ENCODE measurements at places on chromosomes 13 and 19.
A peak's percentile ranks its signal among the peaks of the same experiment; 100 is the strongest.

GRCh38 chr19:1884291-1884718 is 991 bp downstream of the ABHD17A start:
- peak overlapping the region; percentile 99 for H3K27ac ChIP-seq
- H3K36me3 ChIP-seq, result peaks cover 6% of the 10 kb centered on the region
- DNase-seq, result no peak
- no peaks in the 10 kb centered on the region for H3K27me3 ChIP-seq

- H3K36me3 ChIP-seq, result peaks cover 2% of the 10 kb centered on the region
- peaks cover 9% of the 10 kb centered on the region for H3K27me3 ChIP-seq
- DNase-seq, result no peak
- no peak overlapping the region for H3K4me3 ChIP-seq
- no peak overlapping the region for H3K27ac ChIP-seq
- H3K4me1 ChIP-seq, result peaks cover 16% of the 10 kb centered on the region
Measured at GRCh38 chr19:18781047-18781600, 10.0 kb downstream of the COMP start.

DNA sequence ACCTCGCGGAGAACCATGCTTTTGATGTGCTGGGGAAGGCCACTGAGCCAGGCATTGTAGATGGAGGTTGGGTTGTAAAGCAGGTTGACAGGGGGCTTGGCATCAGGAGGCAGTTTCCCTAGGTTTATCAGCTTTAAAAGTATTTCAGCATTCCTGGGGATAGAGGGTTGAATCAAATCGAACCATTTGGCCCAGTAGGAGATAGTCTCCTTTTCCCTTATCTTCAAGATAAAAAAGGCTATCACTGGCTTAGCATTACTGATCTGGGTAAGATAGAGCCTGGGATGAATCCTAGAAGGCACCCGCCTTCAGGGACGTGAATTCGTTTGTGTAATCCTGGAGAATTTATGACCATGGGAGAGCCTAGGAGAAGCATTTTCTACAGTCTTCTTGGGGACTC is 30.6 kb downstream of the SLC6A16 start:
- no peak overlapping the region for H3K27ac ChIP-seq
- no peak overlapping the region for H3K4me3 ChIP-seq
- no peaks in the 10 kb centered on the region for H3K27me3 ChIP-seq
- no peaks in the 10 kb centered on the region for H3K4me1 ChIP-seq

GRCh38 chr19:36973021-36973843 is 57.1 kb downstream of the ZNF568 start:
- H3K36me3 ChIP-seq, result peaks cover 31% of the 10 kb centered on the region
- DNase-seq, result peak; percentile 83
- H3K27ac ChIP-seq, result peak overlapping the region; percentile 98
- H3K27me3 ChIP-seq, result no peaks in the 10 kb centered on the region
- peak overlapping the region; percentile 97 for H3K4me3 ChIP-seq

GRCh38 chr13:64718116-64718515 is 2512.0 kb downstream of the PCDH9 start:
- no peaks in the 10 kb centered on the region for H3K36me3 ChIP-seq
- no peaks in the 10 kb centered on the region for H3K27me3 ChIP-seq
- H3K27ac ChIP-seq, result no peak overlapping the region
- no peaks in the 10 kb centered on the region for H3K4me1 ChIP-seq
- no peak for DNase-seq

GRCh38 chr13:23979361-23980159 is 82.3 kb upstream of the C1QTNF9B start:
- H3K27me3 ChIP-seq, result peaks cover 7% of the 10 kb centered on the region
- H3K27ac ChIP-seq, result peak overlapping the region; percentile 90
- peak overlapping the region; percentile 88 for H3K4me3 ChIP-seq
- H3K36me3 ChIP-seq, result no peaks in the 10 kb centered on the region

- H3K4me1 ChIP-seq, result peaks cover 2% of the 10 kb centered on the region
- H3K27ac ChIP-seq, result no peak overlapping the region
- no peaks in the 10 kb centered on the region for H3K36me3 ChIP-seq
- peaks cover 2% of the 10 kb centered on the region for H3K27me3 ChIP-seq
- no peak for DNase-seq
- no peak overlapping the region for H3K4me3 ChIP-seq
Measured at GRCh38 chr19:4208385-4209094, 20.8 kb upstream of the EBI3 start.

DNA sequence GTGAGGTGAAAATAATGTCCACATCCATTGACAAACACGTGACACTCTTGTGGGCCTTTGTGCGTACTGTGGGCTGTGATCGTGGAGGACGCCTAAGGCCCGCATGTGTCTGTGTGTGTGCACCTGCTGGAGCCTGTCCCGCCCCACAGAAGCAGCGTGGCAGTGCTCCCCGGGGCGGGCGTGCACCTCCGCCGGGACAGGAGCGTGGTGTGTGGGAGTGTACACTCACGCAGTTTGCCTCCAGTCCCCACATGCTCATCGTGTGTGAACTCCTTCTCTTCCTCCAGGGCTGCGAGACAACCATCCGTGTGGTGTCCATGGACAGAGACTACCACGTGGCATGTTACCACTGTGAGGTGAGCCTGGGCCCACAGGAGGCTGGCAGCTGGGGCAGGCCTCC is 13.9 kb downstream of the WTIP start:
- H3K27me3 ChIP-seq, result no peaks in the 10 kb centered on the region
- DNase-seq, result no peak
- no peak overlapping the region for H3K27ac ChIP-seq
- H3K4me3 ChIP-seq, result no peak overlapping the region

DNA sequence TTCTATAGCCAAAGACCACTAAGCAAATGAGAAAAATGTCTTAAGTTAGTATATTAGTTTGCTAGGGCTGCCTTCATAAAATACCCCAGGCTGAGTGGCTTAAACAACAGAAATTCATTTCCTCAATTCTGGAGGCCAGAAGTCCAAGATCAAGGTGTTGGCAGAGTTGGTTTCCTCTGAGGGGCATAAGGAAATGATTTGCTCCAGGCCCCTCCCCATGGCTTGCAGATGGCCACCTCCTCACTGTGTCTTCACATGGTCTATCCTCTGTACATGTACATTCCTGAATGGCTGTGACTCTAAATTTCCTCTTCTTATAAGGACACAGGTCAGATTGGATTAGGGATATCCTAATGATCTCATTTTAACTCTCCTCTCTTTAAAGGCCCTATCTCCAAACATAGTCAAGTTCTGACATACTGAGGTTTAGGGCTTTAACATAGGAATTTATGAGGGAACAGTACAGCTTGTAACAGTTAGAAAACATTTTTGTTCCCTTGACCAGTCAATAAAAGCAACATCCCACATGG is 307.4 kb downstream of the DIAPH3 start:
- no peak overlapping the region for H3K4me3 ChIP-seq
- no peak for DNase-seq
- H3K27me3 ChIP-seq, result no peaks in the 10 kb centered on the region
- H3K36me3 ChIP-seq, result no peaks in the 10 kb centered on the region
- H3K27ac ChIP-seq, result no peak overlapping the region

- H3K27ac ChIP-seq, result peak overlapping the region; percentile 77
- no peak for DNase-seq
- H3K4me1 ChIP-seq, result peaks cover 25% of the 10 kb centered on the region
- H3K27me3 ChIP-seq, result no peaks in the 10 kb centered on the region
Measured at GRCh38 chr19:3784607-3785450, 1.4 kb downstream of the MATK start.

DNA sequence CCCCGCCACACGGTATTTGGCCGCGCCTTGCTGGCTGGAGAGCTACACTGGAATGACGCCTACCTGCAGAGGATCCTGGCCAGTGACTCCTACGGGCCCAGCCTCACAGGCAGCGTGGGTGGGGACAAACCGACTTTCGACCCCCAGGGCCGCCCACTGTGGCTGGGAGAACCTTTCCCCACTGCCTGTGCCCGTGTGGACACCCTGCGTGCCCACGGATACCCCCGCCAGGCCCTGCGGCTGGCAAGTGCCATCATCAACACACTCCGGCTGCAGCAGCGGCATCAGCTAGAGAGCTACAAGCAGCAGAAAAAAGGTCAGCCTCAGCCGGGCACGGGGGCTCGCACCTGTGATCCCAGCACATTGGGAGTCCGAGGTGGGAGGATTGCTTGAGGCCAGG is 19.3 kb downstream of the ZSWIM4 start:
- DNase-seq, result no peak
- H3K27me3 ChIP-seq, result no peaks in the 10 kb centered on the region
- peaks cover 12% of the 10 kb centered on the region for H3K36me3 ChIP-seq
- no peak overlapping the region for H3K4me3 ChIP-seq
- H3K4me1 ChIP-seq, result peaks cover 11% of the 10 kb centered on the region

DNA sequence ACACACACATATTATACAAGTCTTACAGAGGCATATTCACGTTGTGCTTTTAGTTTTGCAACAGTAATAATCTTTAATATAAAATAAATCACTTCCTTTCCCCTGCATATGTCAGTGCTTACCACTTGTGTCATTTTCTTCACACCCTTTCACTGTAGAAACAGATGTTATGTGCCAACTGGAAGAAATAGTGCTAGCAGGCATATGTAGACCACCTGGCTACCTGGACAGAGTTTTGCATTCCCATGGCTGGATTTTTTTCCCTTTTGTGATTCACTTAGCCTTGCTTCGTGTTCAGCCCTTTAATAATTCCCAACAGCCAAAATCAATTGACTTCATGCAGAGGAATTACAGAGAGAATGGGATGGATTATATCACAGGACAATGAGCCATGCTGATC is 399.1 kb upstream of the SPRY2 start:
- no peak for DNase-seq
- H3K36me3 ChIP-seq, result no peaks in the 10 kb centered on the region
- H3K27me3 ChIP-seq, result no peaks in the 10 kb centered on the region
- no peak overlapping the region for H3K27ac ChIP-seq
- no peak overlapping the region for H3K4me3 ChIP-seq

GRCh38 chr19:52689843-52690368 is 44.9 kb downstream of the ZNF611 start:
- peak overlapping the region; percentile 93 for H3K27ac ChIP-seq
- H3K36me3 ChIP-seq, result peaks cover 12% of the 10 kb centered on the region
- peak; percentile 33 for DNase-seq
- peaks cover 32% of the 10 kb centered on the region for H3K4me1 ChIP-seq
- H3K4me3 ChIP-seq, result peak overlapping the region; percentile 98

- H3K4me1 ChIP-seq, result no peaks in the 10 kb centered on the region
- H3K36me3 ChIP-seq, result no peaks in the 10 kb centered on the region
- H3K27ac ChIP-seq, result peak overlapping the region; percentile 21
- DNase-seq, result no peak
Measured at GRCh38 chr19:17170538-17171297, 44.4 kb upstream of the USE1 start.

GRCh38 chr19:56623006-56623405 is 20.0 kb upstream of the SMIM17 start:
- no peaks in the 10 kb centered on the region for H3K27me3 ChIP-seq
- no peak overlapping the region for H3K4me3 ChIP-seq
- DNase-seq, result no peak
- no peak overlapping the region for H3K27ac ChIP-seq

DNA sequence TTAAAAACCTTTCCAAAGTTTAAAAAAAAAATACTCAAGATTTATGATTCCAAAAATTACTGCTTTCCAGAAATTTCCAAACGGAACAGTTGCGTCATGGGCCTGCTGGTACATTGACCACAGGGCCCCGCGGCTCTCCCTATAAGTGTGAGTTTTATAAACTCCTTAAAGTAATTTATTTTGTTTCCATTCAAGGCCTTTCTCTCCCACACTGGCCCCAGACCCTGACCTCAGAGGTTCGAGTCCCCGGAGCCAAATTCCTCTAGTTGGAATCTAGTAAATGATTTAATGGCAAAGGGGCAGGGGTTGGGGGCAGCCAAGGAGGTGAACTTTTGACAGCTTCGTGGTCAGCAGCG is 97.5 kb downstream of the INSR start:
- peak overlapping the region; percentile 85 for H3K4me3 ChIP-seq
- no peaks in the 10 kb centered on the region for H3K27me3 ChIP-seq
- DNase-seq, result no peak
- peaks cover 2% of the 10 kb centered on the region for H3K36me3 ChIP-seq
- peaks cover 30% of the 10 kb centered on the region for H3K4me1 ChIP-seq

DNA sequence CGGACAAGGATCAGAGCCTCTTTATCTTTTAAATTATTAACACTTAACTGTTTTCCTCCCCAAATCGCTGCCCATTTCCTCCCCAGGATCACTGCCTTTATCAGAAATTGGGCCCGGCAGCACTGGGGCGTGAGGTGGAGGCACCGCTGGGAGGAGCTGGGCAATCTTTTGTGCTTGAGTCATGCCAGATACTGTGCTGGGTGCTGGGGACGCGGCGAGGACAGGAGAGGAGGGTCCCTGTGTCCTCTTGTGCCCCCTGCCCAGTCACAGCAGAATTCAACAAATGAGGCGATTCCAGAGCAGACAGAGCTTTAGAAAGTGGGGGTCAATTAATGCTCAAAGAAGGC is 347.8 kb downstream of the ZNF536 start:
- H3K4me1 ChIP-seq, result peaks cover 6% of the 10 kb centered on the region
- H3K4me3 ChIP-seq, result peak overlapping the region; percentile 7
- H3K27me3 ChIP-seq, result peaks cover 20% of the 10 kb centered on the region
- no peak overlapping the region for H3K27ac ChIP-seq
- no peaks in the 10 kb centered on the region for H3K36me3 ChIP-seq

DNA sequence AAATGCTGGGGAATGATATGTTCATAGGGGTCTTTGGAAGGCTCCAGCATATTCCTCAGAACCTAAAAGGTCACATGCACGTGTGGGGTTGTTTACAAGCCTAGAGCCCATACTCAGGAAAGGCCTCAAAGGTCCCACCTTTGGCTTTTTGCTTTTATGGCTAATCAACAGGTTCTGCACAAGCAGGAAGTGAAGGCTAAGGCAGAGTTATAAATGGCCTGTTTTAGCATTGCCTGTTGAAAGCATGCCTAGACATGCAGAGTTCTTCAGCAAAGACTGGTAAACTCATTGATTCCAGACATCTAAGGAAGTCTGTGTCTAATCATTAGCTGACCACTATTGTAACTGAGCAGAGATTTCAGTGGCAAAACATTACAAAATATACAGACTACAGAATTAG is 198.3 kb downstream of the KCNRG start:
- H3K27ac ChIP-seq, result no peak overlapping the region
- H3K4me3 ChIP-seq, result no peak overlapping the region
- peaks cover 2% of the 10 kb centered on the region for H3K4me1 ChIP-seq
- H3K36me3 ChIP-seq, result no peaks in the 10 kb centered on the region

DNA sequence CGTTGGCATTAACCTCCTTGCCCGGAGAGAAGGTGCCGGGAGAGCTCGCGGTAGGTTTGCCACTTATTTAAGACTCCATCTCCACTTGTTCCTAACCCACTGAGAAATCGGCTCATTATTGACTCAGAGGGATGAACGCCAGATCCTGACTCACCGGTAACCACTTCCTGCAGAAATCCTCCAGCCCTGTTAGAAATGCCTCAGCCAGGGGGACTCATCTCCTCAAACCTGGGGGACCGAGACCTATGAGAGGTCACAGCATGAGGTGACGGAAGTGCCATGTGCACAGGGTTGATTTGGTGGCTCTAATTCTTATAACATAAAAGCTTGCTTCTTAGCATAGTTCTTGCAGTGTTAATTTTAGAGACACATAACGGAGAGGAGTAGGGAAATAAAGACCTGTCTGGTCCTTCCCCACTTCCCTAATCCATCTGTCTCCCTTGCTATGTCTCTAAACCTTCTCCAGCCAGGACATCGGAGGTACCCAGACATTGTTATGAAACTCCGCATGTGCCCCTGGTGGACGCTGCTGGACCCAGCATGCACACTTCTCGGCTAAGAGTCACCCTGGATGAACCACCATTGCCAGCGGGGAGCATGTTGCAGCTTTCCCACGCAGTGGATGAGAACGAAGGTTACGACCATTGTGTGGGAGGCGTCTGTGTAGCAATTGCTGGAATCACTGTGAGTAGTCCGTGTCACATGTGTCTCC is 158.9 kb downstream of the EFNB2 start:
- no peak overlapping the region for H3K27ac ChIP-seq
- H3K27me3 ChIP-seq, result peaks cover 5% of the 10 kb centered on the region
- no peak overlapping the region for H3K4me3 ChIP-seq
- DNase-seq, result no peak
- no peaks in the 10 kb centered on the region for H3K36me3 ChIP-seq

Data from naive thymus-derived CD8-positive, alpha-beta T cell (primary cell).